NCI-H2107 (cell line): ENCODE measurements at places on chromosomes 1 and 21.

GRCh38 chr1:215529111-215529510, 38.0 kb upstream of the KCTD3 start:
- DNase-seq = no peak

GRCh38 chr1:172940174-172940855, 110.4 kb downstream of the TNFSF18 start:
- no peak for DNase-seq

DNA sequence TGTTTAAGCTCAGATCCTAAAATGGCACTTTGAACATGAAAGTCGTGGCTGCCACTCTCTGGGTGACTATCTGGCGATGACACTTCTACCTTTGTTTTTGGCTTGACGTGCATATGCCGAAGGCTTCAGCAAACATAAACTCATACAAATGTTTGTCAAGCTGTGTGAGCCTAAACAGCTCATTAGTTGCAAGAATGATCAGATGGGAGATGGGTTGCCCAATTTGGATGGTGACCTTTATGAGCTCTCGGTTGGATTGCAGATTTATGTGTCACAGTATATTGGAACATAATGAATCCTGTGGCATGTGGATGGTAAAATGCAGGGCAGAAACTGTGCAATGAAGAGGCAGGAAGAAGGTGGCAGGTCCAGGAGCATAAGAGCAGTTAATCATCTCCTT, 229.3 kb downstream of the DISC1 start:
- no peak for DNase-seq

DNA sequence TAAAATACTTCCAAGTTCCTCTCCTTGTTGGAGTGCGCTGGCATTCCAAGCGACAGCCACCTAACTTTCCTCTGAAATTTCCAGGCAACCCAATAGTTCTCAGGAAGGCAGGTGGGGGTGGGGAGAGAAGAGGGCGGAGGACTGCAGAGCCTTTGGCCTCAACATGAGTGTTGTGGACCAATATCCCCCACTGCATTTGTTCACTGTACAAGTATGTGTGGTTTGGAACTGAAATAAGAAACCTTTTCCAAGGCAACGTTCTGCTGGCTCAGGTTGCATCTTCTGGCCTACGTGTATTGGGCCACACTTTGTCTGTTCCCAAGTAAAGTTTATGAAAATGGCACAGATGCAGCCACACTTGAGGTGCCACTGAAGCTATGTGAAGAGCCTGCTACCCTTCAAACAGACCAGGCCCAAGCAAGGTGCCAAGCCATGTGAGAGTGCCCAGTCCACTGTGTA, 153.4 kb downstream of the DHRS3 start:
- DNase-seq = no peak

- no peak for DNase-seq
These were observed 410.7 kb downstream of the LTN1 start for GRCh38 chr21:28581976-28582375.

GRCh38 chr1:47809301-47810084, 187.7 kb downstream of the TRABD2B start:
- DNase-seq = no peak
